ENCODE measurements at places on chromosomes 1 and 21. TPM values are rescaled to one million over a fixed set of nuclear protein-coding genes. Genes with fewer than 3 reads are reported as not detected.

GRIK1 gene
- not detected for total RNA-seq

VHLL gene
- total RNA-seq: 0.30 TPM

MROH9 gene
- not detected for total RNA-seq

CR1 gene
- total RNA-seq: 0.14 TPM

SYTL1 gene
- 83.6 TPM for total RNA-seq

MIXL1 gene
- total RNA-seq: not detected

ATP1A4 gene
- not detected for total RNA-seq
